ENCODE measurements at places on chromosomes 6 and 20.
A peak's percentile ranks its signal among the peaks of the same experiment; 100 is the strongest.

GRCh38 chr20:15986690-15987089, 586.6 kb downstream of the KIF16B start:
- DNase-seq = peak; percentile 82

DNA sequence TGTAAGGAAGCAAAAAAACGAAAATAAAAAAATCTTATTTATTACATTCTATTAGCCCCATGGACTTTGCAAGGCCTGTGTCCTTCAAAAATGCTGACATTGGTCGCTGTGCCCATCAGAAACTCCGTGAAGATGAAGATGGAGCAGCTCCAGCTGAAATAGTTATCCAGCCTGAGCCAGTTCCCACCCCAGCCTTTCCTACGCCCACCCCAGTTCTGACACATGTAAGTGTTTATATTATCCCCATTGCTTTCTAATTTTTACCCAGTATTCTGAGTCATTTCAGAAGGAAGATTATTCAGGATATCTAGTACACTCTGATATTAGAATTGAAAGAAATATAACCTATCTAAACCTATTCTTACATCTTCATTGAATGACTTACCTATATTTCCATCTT, 217.7 kb downstream of the ARHGAP18 start:
- DNase-seq = no peak

GRCh38 chr6:26366504-26366903, 1.5 kb downstream of the BTN3A2 start:
- DNase-seq = peak; percentile 34

- DNase-seq = no peak
These were observed 82.1 kb downstream of the PSMG4 start for GRCh38 chr6:3340894-3341293.
